ENCODE measurements at places on chromosomes 5 and 9.

DNA sequence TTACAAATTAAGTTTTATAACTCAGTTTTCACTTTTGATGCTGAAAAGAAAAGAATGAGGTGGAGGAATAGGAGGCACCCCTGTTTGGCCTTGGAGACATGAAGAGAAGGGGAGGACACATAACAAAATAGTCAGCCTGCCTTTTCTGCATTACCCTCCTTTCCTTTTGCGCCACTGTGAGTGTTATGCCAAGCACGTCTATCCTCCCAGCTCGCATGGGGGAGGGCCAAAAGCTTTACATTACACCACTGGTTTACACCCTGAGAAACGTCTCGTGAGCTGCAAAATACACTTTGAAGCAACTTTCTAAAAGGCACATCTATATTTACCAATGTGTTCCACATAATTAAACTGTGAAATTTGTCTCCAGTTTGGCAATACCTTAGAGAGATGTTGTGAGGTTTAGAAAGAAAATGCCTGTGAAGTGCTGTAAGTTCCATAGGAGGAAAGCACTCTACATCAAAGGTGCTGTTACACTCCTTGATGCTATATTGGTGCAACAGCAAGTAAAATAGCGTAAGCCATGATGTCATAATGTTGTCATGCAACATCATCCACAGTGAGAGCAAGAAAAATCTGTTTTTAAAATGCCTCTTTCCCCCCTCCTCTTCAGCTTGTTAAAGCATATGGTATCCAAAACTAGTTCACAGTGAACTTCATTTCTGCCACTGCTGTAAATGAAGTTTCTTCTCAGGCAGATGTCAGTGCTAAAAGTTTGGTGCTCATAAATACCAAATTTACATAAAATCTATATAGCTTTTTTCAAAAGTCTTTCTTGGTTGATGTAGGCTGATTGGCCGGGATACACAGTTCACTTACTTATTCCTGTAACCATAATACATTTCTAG, 50.3 kb downstream of the CETN3 start:
- no peak for DNase-seq

DNA sequence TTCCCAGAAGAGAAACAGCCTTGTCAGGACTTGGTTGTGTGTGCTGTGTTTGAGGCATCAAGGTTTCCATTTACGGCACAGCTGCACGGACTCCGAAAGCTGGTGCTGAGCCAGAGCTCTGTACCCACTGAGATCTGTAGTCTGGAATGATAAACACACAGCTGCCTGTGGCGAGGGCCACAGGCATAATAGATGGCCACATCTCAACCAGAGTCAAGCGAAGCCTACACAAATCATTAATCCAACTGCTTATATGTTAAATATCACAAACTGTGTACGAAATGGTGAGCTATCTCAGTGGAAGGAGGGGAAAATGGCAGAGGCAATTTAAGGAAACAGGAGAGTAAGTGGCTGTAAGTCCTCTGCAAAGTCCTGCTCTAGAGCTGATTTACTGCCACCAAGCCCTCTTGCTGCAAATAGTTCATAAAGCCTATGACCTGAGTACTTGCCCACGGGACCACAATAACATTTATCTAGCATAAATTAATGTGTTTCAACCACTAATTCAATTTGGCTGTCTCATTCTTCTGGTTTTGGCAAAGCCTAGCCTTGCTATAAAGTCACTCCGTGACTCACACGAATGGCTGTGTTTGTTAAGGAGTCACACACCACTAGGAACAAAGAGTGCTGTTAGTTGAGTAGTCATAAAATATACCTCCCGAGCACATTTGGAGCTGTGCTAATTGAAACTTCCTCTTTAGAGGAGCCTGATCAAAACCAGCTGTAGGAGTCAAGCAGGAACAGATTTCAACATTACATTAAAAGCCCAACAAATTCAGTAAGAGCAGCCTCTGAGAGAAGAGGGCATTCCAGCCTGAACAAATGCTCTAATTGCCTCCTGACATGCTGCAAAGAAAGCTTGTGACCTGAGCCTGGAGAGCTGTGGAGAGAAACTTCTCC, 738.6 kb upstream of the ZNF608 start:
- no peak for DNase-seq

DNA sequence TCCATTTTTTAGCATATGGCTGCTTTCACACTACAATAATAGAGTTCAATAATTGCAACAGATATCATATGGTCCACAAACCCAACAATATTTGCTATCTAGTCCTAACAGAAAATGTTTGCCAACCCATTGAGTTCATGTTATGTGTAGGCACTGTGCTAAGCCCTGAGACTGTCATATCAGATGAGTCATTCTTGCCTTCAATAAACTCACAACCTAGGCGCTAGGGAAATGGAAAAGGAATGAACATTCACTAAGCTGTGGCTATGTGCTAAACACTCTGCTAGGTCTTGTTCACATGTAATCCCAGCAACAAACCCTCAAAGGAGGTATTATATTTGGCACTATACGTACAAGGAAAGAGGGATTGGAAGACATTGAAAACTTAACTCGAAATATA, 8.4 kb upstream of the TIMD4 start:
- no peak for DNase-seq

DNA sequence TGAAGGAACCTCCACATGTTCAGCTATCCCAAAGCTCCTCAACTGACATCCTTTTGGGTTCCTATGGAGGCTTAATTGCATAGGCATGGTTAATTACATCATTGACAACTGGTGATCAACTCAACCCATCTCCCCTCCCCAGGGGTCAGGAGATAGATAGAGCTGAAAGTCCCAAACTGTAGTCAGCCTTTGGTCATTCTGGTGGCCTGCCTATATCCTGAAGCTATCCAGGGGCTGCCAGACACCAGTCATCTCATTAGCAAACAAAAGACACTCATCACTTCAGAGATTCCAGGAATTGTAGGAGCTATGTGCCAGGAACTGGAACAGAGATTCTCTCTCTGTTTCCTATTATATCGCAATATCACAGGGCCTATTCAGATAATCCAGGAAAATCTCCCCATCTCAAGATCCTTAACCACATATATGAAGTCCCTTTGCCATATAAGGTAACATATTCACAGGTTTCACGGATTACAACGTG, 646.5 kb upstream of the GRAMD2B start:
- no peak for DNase-seq

GRCh38 chr9:107874591-107875369, 385.2 kb upstream of the KLF4 start:
- no peak for DNase-seq

DNA sequence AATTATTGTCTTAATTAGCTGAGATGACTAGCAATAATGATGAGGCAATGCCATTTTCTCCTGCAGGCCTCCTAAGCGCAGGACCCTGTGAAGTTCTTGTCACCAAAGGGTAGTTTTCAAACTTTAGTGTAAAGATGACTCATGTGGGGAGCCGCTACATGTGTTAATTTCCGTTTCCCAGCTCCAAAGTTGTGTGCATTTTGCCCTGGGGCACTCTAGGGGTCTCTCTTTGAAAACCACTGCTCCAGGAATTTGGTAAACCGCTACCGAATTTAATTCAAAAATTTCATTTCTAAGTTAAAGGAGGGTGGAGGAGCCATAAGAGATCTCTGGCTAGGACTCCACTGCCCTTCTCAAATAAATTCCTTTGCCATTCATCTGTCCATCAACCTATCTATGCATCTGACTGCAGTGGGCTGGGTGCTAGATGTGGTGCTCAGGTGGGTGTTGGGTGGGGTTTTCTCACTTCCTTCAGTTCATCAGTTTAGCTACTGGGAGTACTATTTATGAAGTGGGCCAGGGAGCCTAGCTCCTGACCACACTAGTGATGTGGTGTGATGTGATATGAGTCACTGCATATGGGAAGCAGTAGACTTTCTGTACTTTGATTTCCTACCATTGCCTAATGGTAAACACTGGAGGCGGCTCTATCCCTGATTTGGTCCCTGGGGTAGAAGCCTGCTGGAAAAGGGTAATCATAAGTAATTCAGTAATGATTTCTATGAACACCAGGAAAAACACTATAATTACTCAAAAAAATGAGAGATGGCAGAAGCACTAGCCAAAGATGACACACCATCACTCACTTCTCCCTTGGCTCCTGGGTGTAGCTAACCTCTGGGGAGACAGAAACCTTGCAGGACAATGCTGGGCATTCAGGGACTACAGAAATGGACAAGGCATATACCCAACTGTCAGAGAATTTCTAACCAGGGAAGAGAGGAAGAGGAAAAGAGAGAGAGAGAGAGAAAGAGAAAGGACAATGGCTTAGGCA, 4.0 kb upstream of the ZSWIM6 start:
- DNase-seq: no peak

- DNase-seq: no peak
These were observed 23.4 kb upstream of the GABRP start for GRCh38 chr5:170760113-170760512.

DNA sequence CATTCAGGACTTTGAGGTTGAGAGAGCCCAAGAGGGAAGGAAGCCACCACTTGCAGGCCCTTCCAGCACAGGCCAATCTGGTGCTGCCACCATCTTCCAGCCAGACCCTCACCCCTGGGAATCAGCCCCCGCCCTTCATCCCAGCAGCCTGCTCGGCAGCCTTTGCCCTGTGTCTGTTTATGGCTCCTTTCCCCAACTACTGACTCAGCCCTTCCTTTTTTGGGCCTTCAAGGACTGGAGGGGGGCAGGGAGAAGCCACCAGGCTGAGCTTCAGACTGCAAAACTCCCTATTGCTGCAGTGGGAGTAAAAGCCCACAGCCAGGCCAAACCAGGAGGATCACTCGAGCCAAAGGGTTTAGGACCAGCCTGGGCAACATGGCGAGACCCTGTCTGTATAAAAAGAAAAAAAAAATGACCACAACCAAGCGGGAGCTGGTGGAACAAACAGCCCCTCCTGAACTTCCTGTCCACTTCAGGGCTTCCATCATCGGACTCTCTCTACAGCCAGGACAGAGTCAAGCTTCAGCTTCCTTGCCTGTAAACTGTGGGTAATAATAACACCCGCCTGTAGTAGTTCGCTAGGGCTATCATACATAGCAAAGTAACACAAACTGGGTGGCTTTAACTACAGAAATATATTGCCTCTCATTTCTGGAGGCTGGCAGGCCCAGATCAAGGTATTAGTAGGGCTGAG, 85.9 kb upstream of the IL17B start:
- no peak for DNase-seq

DNA sequence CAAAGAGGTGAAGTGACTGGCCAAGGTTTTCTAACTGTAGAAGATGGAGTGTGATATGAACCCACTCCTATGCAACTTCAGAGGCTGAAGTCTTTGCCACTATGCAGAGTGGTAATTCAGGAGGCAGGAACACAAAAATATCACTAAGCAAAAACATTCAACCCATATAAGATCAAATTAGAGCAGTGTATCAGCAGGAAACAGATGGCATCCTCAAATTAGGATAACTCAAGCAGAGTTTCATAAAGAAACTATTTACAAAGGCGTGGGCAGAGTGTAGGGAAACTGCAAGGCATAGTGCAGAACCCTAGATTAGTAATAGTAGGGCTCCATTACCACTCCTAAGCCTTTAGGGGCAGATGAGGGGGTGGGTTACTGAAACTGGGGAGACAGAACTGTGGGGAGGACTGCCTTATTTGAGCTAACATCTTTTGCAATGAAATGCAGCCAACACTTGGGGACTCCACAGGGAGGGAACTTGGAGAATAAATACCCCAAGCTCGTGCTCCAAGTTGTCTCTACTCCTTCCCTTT, 72.2 kb downstream of the PTTG1 start:
- no peak for DNase-seq

DNA sequence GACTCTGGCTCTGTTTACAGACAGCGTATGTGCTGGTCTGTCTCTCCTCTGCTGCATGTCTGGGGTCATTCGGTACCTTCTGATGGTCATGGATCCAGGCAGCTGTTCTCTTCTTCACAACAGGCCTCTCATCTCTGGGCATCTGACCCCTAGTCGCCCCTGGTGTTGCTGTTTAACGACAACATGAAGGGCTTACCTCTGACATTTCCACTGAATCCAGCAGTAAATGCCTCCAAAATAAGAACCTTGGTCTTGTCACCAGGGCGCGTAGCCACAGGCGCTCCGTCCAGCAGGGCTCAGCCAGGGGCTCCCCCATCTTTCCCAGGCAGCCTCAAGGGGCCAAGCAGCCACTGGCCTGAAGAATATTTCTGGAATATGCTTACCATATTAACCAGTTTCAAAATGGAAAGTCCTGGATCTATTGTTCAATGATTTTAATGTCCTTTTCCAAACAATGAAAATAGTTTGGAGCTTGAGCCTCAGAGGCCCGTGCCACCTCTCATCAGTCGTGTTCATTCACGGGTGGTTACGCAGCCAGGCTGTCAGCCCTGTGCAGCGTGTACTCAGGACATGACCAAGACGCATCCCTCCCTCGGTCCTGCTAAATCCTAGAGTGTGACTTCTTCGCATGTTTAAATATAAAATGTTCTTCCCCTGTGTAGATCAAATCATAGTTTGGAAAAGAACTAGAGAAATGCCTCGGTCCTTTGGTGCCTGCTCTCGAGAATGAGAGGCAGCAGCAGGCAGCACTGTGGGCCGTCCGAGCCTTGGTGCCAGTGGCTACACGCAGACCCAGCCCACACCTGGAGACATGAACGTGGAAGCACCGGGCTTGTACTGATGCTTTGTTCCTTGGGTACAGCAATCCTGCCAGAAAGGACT, 30.1 kb upstream of the LRRC14B start:
- DNase-seq: no peak

- DNase-seq: no peak
These were observed 19.6 kb upstream of the ZNF462 start for GRCh38 chr9:106843371-106843770.

- DNase-seq: no peak
These were observed 9.8 kb downstream of the KIF4B start for GRCh38 chr5:155023320-155023719.

DNA sequence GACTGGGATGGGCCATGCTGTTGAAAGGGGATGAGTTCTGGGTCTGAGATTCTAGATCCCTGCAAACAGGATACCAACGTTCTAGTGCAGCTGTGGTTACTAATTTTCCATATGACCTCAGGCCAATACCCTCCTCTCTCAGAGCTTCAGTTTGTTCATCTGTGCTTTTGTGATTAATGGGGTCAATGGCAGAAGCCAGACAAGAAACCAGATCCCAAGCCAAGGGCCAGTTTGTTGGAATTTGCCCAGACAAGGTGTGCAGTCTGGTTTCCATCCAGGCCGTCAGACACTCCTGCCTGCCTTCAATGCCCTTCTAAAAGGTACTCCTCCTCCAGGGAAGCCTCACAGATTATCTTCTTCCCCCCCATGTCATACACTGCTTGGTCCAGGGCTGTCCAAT, 11.4 kb downstream of the MYORG start:
- DNase-seq: no peak

GRCh38 chr5:20537911-20538703, 550.1 kb upstream of the CDH18 start:
- no peak for DNase-seq

DNA sequence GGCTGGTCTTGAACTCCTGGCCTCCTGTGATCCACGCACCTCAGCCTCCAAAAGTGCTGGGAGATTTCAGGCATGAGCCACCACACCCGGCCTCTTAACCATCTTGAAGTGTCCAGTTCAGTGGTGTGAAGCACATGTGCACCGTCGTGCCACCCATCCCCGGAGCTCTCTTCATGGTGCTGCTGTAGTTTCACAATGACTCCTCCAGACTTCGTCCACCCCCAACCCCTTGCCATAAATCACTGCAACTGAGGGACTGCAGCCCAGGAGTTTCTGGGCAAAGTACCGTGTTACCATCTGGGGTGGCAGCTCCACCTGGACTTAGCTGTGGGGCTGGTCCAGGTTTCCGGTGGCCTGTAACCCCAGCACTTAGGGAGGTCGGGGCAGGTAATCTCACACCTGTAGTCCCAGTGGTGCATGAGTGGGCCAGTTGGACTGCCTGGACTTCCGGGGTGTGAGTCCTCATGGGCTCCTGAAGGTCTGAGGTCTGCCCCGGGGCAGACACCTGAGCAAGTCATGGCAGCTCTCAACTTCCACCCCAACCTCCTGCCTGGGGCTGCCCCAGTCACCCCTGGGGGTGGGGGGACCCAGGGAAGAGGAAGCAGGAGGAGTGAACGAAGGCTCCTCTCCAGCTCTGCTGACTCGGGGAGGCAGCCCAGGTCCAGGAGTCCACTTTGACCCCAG, 6.6 kb upstream of the N4BP3 start:
- no peak for DNase-seq

All from esophagus squamous epithelium (tissue), 5 donors.